ENCODE measurements at places on chromosomes 1 and 21.

DNA sequence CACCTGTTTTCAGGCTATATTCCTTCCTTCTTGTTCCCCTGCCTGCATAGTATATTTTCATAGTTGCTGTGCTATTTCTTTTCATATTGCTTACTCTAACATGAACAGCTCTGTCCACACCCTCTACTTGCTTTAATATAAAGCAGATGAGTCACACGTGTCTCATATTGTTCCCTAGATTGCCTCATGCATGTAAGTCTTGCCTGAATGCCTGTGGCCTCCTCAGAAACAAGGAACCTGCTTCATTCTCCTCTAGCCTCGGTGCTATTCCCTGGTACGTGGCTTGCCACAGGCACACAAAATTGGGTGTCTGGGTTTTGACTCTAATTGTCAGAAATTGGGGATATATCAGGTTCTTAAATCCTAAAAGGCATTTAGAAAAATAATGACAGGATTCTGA, 16.5 kb upstream of the PKP1 start:
- DNase-seq: no peak

DNA sequence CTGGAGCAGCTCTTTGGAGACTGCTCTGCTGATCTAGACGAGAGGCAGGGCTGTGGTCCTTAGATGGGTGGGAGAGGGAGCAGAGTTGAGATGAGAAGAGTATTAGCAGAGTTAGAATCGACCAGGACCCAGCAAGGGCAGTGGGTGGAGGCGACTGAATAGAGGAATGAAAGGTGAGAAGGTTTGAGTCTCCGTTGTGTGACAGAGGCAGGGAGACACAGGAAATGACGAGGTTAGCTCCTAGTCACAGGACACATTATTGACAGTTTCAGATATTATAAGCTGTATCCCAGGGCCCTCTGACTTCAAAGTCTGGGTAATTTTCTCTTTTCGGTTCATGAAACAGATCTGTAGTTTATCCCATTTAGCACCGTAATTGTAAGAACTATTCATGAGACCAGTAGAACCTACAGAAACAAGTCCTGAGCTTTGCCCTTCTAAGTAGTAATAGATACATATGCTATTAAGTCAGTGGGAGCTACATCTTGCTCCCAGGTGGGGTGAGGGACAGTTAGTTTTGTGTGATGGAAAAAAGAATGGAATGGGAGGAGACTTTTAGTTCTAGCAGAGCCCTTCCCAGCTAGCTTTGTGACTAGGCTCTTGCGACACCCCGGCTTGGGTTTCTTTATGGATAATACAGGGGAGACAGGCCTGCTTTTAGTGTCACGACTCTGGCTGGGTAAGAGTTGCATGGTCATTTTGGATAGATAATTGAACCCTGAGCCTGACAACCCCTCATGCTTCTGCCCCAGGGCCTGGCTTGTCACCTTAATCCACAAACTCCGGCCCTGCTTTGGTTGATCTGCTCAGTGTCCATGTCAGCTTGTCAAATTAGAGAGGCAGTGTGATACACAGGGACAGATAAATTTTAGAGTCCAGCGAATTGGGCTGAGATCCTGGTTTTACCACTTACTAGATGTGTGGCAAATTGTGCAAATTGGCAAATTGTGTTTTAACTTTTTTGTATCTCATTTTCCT, 70.2 kb downstream of the UCK2 start:
- no peak for DNase-seq

DNA sequence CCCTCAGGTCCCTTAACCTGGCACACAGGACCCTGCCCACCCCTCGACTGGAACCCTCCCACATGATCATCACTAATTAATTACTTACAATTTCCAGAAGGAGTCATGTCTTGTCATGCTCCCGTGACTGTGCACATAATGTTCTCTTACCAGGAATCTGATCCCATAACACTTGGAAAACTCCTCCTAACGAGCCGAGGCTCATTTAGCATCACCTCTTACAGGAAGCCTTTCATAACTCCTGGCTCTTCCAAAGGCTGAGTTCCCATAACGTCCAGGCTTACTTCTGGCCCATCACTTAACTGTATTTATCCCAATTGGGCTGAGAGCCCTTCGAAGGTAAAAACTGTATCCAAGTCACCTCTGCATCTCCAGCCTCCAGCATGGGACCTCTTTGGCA, 147.9 kb upstream of the JUN start:
- no peak for DNase-seq

- no peak for DNase-seq
Measured at GRCh38 chr1:214833178-214833756, 230.3 kb downstream of the CENPF start.

GRCh38 chr1:5756434-5757186, 235.6 kb downstream of the NPHP4 start:
- DNase-seq: no peak

DNA sequence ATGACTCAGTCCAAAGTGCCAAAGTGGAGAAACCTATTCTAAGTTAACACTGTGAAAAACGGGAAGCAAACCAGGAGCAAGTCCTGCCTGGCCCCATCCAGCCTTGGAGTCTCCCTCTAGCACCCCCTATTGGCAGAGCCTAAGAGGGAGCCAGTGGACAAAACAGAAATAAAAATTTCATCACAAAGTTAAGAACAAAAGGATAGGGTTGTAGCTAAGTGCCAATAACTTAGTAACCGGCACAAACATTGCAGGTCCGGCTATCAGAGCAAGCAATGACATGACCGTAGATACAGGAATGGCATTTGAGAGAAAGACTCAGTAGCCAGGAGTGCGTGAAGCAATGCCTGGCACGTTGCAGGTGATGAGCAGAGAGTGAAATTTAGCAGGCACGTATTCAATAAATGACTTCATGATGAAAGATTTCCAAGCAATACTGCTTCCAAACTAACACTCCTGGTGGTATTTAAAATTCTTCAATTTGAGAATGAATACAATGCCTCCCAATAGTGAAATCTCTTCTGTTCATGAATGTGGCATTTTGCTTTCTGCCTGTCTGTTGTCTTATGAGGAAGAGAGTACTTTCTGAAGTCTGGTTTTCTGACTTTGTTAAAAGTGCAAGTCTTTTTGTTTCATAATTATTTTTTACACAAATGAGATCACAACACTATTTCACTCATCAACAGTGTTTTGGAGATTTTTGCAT, 391.0 kb downstream of the OMA1 start:
- peak; percentile 52 for DNase-seq

- DNase-seq: no peak
Measured at GRCh38 chr1:86018283-86018923, 138.2 kb downstream of the COL24A1 start.

- no peak for DNase-seq
Measured at GRCh38 chr1:195345149-195345548, 1263.1 kb downstream of the KCNT2 start.

- DNase-seq: no peak
Measured at GRCh38 chr1:63498106-63498505, 24.9 kb downstream of the ITGB3BP start.

GRCh38 chr1:150574260-150575071, 4.9 kb downstream of the MCL1 start:
- DNase-seq: no peak

Measured in left lobe of liver (tissue), 2 donors.